ENCODE measurements at places on chromosomes 1 and 21.
A peak's percentile ranks its signal among the peaks of the same experiment; 100 is the strongest.

- DNase-seq = peak; percentile 69
These were observed 5.9 kb upstream of the FNDC5 start for GRCh38 chr1:32876341-32877210.

GRCh38 chr1:55305735-55306134, 90.6 kb upstream of the USP24 start:
- DNase-seq = no peak

DNA sequence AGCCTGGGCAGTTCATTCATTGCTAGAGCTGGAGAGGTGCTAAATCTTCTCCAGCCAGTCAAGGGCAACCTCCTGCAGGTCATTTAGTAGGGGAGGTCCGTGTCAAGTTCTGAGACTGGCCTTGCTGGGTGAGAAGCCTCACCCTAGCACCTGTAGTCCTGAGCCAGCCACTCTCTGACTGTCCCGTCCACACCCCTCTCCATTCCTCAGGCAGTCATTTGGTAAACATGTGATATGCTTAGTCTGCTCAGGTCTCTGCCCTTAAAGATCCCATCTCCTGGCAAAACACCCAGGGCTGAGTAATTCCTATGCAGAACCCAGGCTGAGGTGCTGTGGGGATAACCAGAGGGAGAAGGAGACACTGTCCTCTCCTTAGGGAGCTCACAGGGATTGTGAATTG, 13.7 kb upstream of the IGFN1 start:
- no peak for DNase-seq

GRCh38 chr1:8082945-8083344, 56.8 kb upstream of the ERRFI1 start:
- DNase-seq = no peak

- DNase-seq = no peak
These were observed 118.1 kb downstream of the SPSB1 start for GRCh38 chr1:9410737-9411297.

DNA sequence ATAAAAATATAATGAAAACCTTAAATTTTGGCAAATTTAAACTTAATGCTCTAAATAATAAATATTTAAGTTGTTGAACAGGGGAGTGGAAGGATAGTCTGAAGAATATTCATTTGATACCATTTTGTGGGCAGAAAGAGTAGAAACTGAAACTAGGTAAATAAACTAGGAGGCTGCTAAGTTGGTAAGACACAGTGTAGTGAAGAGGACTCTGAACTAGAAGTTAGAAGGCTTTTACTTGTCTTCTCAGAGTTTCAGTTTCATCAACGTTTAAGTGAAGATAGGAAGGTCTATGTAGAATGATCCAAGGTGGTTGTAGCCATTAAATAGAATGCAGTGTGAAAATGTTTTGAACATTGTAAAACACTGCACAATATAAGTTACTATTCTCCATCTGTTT, 516.9 kb downstream of the AMY1C start:
- DNase-seq = no peak

DNA sequence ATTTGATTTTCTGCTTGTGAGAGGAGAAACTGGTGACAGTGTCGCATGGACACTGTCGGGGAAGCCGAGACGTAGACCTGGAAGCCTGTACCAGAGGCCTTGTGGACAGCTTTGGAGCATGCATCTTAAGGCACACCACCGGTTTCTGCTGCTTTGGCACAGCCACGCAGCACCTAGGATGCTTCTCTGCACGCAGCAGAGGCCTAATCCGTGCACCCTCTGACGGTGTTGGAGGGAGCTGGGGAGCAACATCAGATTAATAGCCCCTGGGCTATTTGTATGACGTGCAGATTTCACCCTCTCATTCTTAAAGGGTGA, 30.3 kb downstream of the TEX35 start:
- DNase-seq = peak; percentile 22

DNA sequence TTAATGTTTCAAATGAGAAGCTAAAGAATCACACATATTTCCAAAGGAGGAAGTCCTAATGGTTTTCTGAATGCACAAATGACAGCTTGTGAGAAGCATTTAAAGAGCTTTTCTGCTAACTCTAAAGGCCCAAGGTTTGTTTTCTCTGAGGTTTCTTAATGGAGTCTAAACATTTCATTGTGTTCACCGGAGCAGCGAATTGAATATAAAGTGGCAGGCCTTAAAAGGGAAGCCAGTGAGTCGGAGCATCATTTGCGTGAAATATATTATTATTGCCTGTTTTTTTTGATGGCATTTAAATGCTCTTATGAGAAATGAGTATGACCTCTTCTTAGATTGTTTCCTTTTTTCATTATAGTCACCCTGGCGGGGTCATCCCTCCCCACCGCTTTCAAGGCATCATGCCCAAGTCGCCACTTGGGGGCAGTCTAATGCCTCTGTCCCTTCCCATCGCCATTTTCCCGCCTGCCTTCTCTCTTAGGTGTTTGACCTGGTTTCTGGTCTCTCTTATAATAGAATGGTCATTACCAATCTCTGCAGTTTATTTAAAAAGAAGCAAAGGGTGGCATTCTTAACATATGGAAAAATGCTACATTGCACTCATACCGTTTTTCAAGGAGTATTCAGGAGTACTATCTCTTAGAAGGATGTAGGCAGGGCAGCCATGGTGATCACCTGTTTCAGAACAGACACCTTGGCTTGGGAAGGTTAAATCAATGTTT, 25.3 kb upstream of the OVAAL start:
- DNase-seq = peak; percentile 55

DNA sequence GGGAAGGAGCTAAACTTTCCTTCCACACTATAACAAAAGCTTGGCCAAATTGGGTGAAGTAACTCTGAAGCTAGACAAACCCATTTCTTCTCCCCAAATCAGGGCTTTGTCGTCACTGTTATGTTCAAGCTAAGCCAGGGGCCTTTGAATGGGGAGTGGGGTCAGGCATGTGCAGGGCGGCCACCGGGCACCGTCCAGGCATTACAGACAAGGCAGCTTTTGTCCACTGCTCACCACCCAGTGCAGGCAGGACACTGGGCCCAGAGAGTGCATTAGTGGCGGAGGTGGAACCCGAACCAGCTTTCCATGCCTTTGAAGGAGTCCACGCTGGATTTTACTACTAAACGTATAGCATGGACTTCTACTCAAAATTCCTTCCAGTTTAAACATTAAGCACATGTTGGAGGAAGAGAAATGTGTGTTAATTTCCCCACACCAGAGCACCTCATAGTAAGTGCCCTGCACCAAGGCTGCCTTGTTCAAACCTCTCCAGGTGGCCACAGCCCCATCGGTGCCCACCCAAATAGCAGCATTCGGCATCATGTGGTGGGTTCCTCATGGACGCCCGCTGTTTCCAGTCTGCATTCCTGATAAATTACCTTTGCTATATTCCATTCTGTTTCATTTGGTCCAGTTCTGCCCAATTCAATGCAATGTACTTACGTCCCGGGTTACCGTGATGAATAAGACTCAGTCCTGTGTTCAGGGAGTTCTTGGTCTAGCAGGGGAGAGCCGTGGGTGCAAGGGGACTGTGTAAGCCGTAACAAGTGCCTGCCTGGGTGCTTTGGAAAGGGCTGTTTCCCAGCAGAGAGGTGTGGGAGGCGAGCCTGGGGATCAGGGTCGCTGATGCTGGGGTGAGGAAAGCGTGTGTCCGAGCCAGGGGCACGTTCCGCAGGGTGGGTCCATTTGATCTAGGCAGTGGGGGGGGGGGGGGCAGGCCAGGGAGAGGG, 1.6 kb downstream of the UBASH3A start:
- peak; percentile 28 for DNase-seq

DNA sequence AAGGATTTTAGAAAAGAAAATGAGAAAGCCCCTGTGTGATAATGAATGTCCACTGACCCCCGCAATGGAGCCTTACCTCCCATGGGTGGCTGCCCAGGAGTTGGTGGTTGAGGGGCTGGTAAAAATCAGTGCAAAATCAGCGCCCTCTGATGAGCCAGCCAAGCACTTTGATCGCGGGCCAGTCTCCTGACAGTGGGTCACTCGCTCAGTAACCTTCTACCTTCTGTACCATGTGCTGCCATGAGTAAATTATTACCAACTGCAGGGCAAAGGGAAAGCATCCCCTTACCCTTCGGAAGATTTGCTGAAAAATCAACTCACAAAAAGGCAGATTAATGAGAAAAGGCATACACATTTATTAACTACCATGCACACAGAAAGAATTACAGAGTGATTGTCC, 58.8 kb downstream of the KCNK1 start:
- DNase-seq = no peak

DNA sequence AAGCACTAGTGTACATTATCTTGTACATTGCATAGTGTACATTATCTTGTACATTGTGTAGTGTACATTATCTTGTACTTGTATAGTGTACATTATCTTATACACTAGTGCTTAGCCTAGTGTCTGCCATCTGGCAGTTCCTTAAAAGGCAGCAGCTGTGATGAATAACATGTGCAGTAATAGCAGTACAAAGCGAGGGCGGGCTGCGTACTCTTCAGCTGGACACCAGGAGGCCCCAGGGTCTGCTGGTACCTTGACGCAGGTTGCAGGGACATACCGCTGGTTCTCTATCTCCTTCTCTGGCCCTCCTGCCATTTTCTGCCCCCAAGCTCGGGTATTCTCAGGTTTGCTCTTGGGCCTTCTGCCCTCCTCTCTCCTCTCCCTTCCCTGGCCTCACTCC, 149.6 kb downstream of the SEC16B start:
- no peak for DNase-seq

- peak; percentile 77 for DNase-seq
These were observed 32.7 kb upstream of the ATP5PO start for GRCh38 chr21:33948096-33948950.

GRCh38 chr1:44068442-44068921, 37.2 kb upstream of the SLC6A9 start:
- no peak for DNase-seq
